Activated CD4-positive, alpha-beta T cell treated with anti-CD3 and anti-CD28 coated beads, Interleukin-2, amount 50 U/mL, for 1 hour (primary cell): ENCODE measurements at places on chromosomes 13 and 19.

GRCh38 chr13:75788481-75788981, 152.4 kb downstream of the LMO7 start:
- no peak for DNase-seq

DNA sequence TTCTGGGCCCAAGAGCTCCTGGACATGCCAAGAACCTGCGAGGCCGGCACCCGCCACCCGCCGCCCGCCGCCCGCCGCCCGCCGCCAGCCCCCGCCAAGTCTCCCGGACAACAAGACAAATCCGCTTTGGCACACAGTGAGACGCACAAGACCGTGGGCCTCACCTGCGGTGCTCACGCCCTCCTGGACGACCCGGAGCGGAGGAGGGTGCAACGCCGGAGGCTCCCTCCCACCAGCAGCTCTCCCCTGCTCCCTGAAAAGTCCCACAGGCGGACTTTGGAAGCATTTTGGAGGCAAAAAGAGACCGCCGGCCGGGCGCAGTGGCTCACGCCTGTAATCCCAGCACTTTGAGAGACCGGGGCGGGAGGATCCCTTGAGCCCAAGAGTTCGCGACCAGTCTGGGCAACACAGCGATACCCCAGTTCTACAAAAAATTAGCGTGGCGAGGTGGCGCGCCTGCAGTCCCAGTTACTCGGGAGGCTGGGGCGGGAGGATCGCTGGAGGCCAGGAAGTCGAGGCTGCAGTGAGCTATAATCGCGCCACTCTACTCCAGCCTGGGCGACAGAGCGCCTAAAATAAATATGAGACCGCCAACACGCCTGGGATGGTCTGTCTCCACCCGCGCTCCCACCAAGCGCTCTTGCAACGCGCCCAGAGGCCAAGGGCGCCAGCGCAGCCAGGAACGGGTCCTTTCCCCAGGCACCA, 783 bp downstream of the RHPN2 start:
- DNase-seq: no peak

GRCh38 chr19:49937750-49938381, 8.6 kb upstream of the NUP62 start:
- peak; percentile 75 for DNase-seq

- DNase-seq: no peak
Observed at GRCh38 chr13:68168448-68168847, 938.3 kb upstream of the PCDH9 start.

DNA sequence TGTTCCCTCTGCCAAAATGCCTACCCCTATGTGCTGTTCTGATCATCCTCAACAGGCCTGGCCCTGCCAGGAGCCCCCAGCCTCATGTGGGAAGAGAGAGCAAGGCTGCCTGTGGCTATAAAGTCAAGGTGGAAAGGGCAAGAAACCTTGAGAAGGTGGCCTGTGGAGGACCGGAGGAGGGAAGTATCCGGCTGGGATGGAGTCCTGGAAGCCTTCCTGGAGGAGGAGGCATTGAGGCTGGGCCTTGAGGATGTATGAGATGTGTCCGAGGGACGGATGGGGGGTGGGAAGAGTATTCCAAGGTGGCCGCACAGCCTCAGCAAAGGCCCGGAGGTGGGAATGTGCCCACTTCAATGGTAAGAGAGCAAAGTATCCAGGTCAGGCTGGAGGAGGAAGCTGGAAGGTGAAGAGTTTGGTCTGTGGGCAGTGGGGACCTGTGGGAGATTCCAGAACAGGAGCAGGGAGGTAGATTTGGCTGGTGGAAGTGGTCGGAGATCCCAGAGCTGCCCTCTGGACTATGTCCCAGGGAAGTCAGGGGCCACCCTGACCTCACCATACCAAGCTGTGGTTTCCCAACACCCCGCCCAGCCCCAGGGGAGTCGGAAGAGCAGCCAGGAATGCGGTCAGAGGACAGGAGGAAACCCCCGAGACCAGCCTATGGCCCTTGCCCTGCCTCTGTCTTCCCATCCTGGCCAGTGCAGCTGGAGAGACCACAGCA, 3.0 kb upstream of the PLIN4 start:
- no peak for DNase-seq

GRCh38 chr19:39131255-39131755, 5.7 kb downstream of the PAK4 start:
- DNase-seq: no peak

DNA sequence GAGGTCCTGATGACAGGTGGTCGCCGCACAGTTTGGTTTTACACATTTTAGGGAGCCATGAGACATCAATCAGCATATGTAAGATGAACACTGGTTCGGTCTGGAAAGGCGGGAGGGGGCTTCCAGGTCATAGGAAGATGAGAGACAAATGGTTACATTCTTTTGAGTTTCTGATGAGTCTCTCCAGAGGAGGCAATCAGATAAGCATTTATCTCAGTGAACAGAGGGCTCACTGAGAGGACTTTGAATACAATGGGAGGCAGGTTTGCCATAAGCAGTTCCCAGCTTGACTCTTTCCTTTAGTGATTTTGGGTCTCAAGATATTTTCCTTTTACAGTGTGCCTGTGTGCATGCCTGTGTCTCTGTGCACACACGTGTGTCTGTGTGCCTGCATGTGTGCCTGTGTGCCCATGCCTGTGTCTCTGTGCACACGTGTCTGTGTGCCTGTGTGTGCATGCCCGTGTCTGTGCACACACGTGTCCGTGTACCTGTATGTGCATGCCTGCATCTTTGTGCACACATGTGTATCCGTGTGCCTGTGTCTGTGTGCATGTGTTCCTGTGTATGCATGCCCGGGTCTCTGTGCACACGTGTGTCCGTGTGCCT, 35.5 kb upstream of the TMEM255B start:
- no peak for DNase-seq

- DNase-seq: no peak
Observed at GRCh38 chr13:73000027-73000674, 58.7 kb upstream of the KLF5 start.

DNA sequence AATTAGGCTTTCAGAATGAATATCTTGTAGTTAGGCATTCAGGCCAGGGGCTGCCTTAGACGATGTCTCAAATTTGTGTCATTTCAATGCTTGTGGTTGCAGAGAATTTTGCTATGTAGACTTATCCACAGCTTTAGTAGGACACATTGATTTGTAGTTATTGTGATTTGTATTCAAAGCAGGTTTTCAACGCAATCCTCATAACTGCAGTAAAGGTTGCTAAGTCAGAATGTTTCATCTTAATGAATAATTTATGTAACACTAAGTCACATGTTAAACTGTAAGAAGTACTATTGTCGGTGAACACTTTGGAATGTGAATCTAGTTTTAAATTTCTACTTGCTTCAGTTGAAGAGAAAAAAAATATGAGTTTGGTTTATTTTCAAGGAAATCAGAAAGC, 1117.2 kb upstream of the SPRY2 start:
- DNase-seq: no peak

DNA sequence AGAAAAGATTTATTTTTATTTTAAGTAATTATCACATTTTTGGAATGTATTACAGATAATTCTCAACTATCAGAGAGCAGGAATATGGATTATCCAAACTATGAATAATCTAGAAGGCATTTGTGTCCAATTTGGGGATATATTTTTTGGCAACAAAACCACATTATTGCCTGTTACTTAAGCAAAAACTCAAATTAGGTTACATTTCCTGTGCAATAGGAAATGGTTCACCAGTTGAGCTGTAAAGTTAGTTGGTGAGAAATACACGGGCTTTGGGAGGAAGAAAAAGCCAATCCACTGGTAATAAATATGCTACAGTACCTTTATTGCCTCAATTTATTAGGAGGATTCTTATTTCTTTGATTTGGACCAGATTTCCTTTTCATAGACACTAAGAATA, 1075.2 kb downstream of the PCDH9 start:
- no peak for DNase-seq

GRCh38 chr13:82720986-82721385, 1161.3 kb downstream of the SLITRK1 start:
- DNase-seq: no peak

- no peak for DNase-seq
Observed at GRCh38 chr19:13873834-13874515, 3.0 kb upstream of the NANOS3 start.

GRCh38 chr13:79802389-79803085, 321.6 kb downstream of the NDFIP2 start:
- no peak for DNase-seq

GRCh38 chr13:57314897-57315520, 148.0 kb downstream of the PRR20E start:
- no peak for DNase-seq

- DNase-seq: no peak
Observed at GRCh38 chr13:24339937-24340607, 30.7 kb downstream of the C1QTNF9 start.

DNA sequence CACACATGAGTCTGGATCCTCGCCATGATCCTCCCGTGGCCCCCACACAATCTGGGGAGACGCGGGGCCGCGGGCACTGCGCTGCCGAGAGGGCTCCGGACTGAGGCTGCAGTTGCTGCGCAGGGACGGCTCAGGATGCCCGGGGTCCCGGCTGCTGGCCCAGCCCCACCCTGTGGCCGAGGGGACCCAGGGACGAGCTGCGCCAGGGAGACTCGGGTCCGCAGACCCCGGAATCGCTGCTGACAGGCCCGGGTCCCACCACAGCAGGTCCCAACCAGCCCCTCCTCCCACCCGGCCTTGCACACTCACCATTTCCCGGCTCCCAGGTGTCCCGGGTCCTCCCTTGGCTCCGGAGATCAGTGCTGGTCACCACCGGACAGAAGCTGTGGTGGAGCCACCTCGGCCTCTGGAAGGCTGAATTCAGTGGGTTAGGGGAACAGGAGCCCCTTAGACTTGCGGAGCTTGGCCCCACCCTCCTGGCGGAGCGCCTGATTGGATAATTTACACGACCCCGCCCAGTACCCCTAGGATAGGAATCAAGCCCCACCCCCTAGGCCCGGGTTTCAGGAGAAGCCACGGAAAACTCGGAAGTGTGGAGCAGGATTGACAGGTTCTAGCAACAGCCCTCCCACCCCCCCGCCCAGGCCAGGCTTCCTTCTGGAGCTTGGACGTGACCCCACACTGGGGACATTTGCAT, 57.4 kb downstream of the ZNF44 start:
- DNase-seq: no peak

DNA sequence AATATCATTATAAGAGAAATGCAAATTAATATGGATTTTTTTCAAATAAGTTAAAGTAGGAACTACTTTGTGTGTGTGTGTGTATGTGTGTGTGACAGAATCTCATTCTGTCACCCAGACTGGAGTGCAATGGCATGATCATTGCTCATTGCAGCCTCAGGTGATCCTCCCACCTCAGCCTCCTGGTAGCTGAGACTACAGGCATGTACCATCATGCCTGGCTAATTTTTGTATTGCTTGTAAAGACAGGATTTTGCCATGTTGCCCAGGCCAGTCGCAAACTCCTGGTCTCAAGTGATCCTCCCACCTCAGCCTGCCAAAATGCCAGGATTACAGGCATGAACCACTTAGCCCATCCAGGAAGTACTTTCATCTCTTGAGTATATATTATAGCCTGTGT, 3.2 kb upstream of the ERVV-2 start:
- no peak for DNase-seq

DNA sequence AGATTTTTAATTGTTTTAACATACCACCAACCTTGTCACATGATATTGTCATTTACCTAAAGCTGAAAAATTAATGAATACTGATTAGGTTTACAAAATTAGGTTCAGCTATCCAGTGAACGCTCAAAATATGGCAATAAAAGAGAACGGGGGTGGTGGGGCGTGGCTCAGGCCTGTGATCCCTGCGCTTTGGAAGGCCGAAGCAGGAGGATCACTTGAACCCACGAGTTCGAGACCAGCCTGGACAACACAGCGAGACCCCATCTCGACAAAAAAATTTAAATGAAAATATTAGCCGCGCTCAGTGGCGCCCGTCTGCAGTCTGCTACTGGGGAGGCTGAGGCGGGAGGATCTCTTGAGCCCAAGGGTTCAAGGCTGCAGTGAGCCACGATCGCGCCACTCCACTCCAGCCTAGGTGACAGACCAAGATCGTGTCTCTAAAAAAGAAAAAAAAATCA, 516 bp upstream of the FAM32A start:
- no peak for DNase-seq

DNA sequence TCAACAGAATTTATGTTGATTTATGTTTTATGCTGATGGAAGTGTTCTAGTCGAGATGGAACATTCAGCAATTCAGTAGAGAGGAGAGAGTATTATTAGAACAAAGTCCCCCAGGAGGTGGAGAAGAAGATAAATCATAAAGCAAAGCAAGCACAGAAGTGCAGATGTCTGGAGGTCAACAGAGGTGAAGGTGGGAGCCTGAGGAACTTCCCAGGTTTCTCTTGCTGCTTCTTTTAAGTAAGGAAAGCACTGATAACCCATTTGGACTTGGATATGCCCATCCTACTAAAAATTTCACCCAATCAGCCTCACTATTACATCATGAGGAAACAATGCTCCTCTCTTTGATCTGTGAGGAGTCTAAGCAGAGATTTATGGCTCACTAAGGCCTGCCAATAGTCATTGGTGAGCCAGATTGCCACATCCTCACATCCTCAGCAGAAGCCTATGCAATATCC, 98.8 kb downstream of the EPSTI1 start:
- DNase-seq: no peak

DNA sequence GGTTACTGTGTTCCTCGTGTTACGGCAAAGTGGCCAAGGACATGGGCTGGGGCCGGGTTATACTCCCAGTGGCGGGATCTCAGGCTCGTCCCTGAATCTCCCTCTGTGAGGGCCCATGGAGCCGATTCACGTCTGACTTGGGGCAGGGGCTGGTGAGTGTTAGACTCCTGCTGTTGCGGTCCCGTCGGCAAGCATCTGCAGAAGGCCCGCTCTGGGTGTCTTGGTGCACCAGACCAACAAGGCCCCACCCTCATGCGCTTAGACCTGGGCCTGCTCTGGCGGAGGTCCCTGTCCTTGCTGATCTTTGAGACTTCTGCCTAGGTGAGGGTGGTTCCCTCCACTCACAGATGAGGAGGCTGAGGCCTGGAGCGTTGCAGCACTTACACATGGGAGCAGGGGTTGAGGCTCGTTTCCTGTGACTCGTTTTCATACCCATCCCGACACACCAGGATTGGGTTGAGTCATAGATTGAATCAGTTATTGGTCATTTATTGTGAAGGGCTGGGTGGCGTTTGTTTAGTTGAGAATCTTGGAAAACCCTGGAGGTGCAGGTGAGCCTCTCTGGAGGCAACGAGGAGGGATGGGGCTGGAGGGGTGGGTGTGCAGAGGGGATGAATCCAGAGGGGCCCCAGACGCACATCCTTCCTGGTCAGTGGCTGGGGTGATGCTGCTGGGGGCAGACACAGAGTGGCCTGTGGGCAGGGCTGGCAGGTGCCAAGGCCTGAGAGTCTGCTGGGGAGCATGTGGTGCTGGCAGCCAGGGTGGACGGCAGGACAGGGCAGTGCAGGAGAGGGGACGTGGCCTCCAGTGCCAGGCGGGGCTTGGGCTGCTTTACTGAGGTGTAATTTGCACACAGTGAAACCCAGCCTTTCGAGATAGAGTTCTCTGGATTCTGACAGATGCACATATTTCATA, 4.6 kb downstream of the EPN1 start:
- DNase-seq: no peak

- DNase-seq: no peak
Observed at GRCh38 chr13:70812481-70812880, 704.2 kb upstream of the KLHL1 start.
